ENCODE measurements at places on chromosomes 4 and X.

DNA sequence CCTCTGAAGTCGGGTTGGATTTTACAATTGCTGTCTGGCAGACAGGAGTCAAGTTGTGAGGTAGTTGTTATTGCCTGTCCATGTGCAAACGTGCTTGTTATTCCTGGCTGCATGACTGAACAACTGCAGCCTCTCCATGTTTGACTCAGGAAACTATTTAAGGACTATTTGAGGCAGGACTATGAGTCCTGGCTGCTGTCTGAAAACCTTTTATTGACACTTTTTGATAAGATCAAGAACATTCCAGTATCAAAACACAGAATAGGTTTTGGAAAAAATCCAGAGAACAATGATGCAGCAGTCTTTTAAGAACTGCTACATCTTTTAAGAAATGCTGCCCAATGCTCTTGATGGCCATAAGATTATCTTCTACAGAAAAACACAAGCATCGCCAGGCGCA is 10.0 kb upstream of the SPRY1 start:
- no peak for DNase-seq

GRCh38 chr4:17027495-17027894 is 129.1 kb upstream of the LDB2 start:
- no peak for DNase-seq

- no peak for DNase-seq
Observed at GRCh38 chr4:107719207-107719921, 670 bp downstream of the PAPSS1 start.

DNA sequence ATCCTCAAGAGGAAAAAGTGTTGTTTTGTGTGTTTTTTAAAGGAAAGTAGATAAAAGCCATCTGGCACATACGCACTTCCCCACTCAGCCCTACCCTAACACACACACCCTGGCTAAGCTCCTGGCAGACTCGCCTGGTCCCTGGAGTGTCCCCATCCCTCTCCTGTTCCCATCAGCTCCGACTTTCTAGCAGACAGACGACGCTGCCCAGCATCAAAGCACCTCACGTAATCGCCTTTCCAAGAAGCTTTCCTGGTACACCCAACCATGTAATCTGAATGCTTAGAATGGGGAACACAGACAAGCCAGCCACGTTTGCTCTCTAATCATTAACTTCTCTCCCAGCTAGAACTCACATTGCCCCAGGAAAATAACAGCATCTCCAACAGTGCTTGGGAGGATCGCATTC is 116.2 kb downstream of the AFAP1 start:
- no peak for DNase-seq

DNA sequence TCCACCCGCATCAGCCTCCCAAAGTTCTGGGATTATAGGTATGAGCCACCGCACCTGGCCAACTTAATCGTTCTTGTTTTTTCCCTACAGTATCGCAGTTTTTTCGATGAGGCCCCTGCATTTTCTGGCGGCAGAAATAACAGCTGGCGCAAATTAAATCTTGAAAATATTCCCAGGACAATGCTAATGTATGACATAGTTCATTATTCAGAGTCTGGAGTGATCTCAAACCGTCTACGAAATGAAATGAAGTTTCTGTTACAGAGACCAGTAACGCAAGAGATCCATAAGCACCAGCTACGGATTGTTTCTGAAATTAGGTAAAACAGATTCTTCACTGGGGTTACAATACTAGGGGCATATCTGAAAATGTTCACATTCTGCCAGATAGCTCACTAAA is 27.3 kb downstream of the CXorf58 start:
- DNase-seq, result no peak

Data from neuronal stem cell (in vitro differentiated cells).